CD4-positive, alpha-beta memory T cell (primary cell): ENCODE measurements at places on chromosomes 2 and 18.

GRCh38 chr18:42080340-42080739 is 125.3 kb downstream of the PIK3C3 start:
- no peak for DNase-seq

DNA sequence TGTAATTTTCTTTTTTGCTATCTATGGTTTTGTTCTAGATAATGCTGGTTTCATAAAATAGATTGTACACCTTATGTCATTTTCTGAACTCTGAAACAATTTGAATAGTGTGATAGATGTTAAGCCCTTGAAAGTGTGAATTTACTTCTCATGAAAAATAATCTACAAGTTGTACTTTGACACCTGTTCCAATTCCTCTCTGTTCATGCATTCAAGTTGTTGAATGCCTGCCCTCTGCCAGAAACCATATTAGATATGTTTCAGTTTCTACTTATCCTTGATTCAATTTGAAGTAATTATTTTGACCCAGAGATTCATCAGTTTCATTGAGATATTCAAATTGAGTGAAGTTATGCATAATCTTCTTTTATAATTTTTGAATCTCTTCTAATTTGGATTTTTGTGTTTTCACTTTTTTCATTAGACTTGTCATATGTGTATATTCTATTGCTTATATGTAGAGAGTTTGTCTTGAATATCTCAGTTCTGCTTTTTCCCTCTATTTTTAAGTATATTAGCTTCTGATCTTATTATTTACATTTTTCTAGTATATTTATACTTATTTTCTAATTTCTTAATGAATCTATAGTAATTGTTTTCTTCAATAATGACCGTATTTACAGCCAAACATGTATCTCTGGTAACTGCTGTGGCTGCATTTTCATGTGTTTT is 143.3 kb upstream of the TACR1 start:
- no peak for DNase-seq

- DNase-seq, result peak; percentile 6
These were observed 64.7 kb downstream of the FBXO15 start for GRCh38 chr18:74082742-74083556.

DNA sequence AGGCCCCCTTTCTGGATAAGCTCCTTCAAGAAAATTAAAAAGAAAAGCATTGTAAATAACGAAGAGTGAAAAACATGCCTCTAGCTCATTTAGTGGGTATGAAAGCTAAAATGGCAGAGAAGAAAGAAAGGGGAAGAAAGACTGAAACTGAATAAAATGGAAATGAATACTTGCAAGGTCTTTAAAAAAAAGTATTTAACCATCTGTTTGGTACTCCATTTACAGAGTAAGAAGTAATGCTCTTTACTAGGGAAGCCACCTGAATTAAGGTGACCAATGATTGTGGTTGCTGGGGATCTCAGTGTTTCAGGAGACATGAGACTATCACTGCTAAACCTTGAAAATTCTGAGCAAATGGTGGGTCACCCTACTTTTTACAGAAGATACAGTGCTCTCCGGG is 17.7 kb upstream of the ARL5A start:
- no peak for DNase-seq

GRCh38 chr2:103859238-103859637 is 994.7 kb upstream of the POU3F3 start:
- no peak for DNase-seq

GRCh38 chr2:110904779-110905148 is 172.4 kb downstream of the ACOXL start:
- DNase-seq, result no peak
